Breast epithelium (tissue), 4 donors: ENCODE measurements at places on chromosomes 7 and 10.

GRCh38 chr10:14205233-14205632, 125.5 kb downstream of the FRMD4A start:
- no peak overlapping the region for H3K27ac ChIP-seq
- DNase-seq: no peak
- H3K36me3 ChIP-seq: no peaks in the 10 kb centered on the region
- H3K4me3 ChIP-seq: no peak overlapping the region
- H3K27me3 ChIP-seq: peaks cover 8% of the 10 kb centered on the region

GRCh38 chr10:106515206-106515790, 649.2 kb downstream of the SORCS1 start:
- H3K36me3 ChIP-seq: no peaks in the 10 kb centered on the region
- H3K4me1 ChIP-seq: no peaks in the 10 kb centered on the region
- H3K4me3 ChIP-seq: no peak overlapping the region
- no peak overlapping the region for H3K27ac ChIP-seq

GRCh38 chr7:69430384-69431021, 167.8 kb upstream of the AUTS2 start:
- DNase-seq: no peak
- H3K27me3 ChIP-seq: no peaks in the 10 kb centered on the region
- peak overlapping the region; percentile 9 for H3K27ac ChIP-seq
- no peaks in the 10 kb centered on the region for H3K36me3 ChIP-seq
- no peaks in the 10 kb centered on the region for H3K4me1 ChIP-seq

DNA sequence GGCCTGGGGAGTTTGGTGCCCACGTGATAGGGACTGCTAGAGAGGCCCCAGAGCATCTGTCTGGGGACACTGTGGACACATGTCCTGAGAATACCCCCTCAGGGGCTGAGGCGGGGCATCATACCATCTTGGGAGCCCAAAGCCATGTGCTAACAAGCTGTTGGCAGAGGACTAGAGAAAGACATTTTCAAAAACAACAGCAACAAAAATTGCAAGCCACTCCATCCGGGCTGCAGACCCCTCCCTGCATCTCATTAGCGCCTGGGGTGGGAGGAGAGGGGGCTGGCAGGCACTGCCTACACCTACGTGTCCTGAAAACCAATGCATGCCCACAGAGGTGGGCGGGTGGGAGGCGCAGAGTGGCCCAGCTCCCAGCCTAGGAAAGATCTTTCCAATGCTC, 507.4 kb upstream of the PODXL start:
- no peak overlapping the region for H3K4me3 ChIP-seq
- DNase-seq: no peak
- no peaks in the 10 kb centered on the region for H3K4me1 ChIP-seq
- H3K27ac ChIP-seq: no peak overlapping the region
- H3K27me3 ChIP-seq: no peaks in the 10 kb centered on the region

- H3K27ac ChIP-seq: peak overlapping the region; percentile 75
- no peak for DNase-seq
- H3K36me3 ChIP-seq: no peaks in the 10 kb centered on the region
These were observed 127.3 kb upstream of the HABP2 start for GRCh38 chr10:113425541-113425951.
